ENCODE measurements at places on chromosomes 5 and 9.

DNA sequence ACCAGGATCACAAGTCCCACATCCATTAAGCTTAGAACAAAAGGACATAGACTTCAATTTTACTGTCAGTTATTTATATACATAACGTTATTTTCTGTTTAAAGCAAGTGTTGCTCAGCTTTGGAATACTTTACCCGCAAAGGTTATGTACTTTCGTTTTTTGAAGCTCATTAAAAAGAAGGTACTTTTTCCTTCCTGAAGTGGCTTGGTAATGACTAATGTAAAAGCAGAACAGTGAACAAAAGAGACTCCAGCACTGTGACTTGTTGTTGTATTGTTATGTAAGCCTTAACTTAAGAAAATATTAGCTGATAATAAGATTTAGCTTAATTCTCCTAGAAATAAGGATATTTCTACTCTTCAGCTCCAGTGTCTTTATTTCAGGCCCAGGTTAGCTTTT lies 97.3 kb upstream of the SLCO6A1 start:
- no peak for DNase-seq

DNA sequence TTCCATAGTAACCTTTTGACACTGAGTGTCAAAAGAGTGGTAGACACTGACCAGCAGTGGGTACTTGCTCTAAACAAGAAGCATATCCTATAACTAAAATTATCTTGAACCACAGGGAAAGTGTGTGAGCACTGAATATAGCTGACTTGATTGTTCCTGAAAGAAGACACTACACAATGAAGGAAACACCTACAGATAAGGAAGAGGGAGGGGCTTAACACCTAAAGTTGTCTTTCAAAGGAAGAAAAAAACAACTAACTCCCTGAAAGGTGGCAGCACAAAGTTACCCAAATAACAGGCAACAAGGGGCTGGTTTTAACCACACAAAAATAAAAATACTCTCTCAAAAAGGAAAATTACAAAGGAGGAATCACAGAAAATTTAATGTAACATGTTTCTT lies 6.6 kb downstream of the ELAVL2 start:
- DNase-seq: no peak

DNA sequence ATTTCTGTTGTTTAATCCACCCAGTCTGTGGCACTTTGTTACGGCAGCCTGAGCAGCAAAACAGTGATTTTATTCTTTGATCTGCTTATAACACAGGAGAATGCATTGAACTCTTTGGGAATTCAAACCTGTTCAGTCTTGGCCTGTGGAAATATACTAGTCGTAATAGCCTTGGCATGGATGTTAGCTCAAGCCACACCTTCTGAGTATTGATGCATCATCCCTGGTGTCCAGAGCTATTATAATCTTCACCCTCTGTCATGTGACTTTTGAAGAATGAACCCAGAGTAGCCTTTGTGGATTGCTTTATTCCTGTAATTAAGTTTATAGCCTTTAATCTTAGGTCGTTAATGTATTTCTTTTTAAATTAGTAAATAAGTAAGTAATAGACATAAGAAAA lies 50.8 kb upstream of the TEX48 start:
- peak; percentile 27 for DNase-seq

DNA sequence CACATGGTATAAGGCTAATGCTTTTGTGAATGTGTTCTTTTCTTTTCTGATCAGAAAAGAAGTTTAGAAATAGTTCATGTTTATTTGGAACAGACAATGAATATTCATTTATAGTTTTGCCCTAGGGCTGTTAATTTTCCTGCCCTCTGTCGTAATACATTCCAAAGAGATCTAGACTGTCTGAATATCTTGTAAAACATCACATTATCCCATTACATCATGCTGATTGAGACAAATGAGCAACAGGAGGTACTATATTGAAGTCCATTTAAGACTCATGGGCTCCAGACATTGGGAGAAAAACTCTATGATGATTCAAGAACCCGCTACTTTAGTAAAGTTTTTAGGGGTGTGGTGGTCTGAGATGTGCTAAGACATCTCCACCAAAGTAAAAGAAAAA lies 121.2 kb upstream of the MAP1B start:
- DNase-seq: peak; percentile 34

DNA sequence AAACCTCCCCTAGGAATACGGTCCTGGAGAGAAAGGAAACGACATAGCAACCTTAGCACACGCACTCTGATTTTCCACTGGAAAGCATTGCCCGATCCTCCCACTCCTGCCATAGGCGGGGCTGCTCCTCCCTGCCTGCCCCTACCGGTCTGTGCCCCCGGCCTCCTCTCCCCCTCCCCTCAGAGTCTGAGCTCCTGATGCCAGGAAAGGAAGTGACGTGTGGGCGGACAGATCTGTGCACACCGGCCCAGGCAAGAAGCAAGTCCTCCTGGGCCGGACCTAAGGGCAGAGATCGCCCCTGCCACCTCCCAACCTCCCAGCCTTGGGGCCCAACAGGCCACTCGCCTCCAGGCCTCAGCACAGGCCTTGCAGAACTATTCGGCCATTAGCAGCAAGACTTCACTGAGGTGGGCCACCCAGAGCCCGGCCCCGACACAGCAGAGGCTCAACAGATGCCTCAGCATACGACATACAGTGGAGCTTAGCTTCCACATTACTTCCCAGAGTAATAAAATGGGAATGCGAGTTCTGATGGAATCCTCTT lies 7.2 kb downstream of the NINJ1 start:
- no peak for DNase-seq

DNA sequence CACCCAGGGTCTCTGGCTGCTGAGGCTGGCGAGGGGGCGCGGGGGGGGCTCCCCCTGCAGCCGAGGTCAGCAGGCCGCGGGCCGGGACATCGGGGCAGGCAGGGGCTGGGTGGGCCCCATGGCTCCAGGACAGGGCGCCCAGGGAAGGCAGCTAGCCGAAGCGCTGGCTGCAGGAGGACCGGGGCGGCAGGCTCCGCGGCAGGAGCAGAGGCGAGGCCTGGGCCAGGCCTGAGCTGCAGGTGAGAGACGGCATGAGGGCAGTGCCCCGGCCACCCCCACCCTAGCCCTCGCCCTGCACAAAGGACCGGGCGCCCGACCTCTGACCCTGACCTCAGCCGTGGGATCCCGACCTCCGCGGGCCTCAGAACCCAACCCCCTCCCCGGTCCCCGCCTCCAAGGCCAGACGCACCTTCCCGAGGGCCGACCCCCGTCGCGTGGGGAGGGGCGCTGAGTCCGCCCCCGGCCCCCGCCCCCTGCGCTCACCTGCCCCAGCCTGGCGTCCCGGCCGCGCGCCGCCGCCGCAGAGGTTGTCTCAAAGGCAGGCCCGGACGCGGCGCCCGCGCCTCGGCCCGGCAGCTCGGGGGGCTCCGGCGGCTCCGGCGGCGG lies 431 bp downstream of the RNF208 start:
- DNase-seq: no peak

DNA sequence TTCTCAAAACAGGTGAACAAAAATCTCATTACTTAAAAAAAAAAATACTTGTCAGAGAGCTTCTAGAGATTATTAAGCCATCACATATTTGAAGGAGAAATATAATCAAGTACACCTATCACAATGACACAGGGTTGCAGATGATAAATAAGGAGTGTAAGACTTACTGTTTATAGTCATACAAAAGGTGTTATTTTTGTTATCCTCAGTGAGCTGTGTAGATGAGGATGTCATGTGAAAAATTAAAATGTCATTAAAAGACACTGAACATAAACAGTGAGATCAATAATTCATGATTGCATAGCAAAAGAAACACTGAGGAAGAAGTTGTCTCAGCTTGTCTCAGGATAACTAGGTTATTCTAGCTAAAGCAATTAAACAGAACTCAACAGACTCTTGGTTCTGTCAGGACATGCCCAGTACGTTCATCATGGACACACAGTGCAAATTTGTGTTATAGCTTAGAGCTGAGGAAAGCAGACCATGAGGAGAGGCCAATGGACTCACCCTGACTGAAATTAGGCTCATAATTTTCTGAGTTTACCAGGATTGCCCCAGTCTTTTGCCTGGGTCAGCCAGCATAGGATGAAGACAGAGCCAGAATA lies 1162.6 kb upstream of the C9orf72 start:
- no peak for DNase-seq

- peak; percentile 23 for DNase-seq
These were observed 66.3 kb downstream of the RGMB start for GRCh38 chr5:98839469-98840383.

Data from EH (cell line).